ENCODE measurements at places on chromosomes 5 and 9.

DNA sequence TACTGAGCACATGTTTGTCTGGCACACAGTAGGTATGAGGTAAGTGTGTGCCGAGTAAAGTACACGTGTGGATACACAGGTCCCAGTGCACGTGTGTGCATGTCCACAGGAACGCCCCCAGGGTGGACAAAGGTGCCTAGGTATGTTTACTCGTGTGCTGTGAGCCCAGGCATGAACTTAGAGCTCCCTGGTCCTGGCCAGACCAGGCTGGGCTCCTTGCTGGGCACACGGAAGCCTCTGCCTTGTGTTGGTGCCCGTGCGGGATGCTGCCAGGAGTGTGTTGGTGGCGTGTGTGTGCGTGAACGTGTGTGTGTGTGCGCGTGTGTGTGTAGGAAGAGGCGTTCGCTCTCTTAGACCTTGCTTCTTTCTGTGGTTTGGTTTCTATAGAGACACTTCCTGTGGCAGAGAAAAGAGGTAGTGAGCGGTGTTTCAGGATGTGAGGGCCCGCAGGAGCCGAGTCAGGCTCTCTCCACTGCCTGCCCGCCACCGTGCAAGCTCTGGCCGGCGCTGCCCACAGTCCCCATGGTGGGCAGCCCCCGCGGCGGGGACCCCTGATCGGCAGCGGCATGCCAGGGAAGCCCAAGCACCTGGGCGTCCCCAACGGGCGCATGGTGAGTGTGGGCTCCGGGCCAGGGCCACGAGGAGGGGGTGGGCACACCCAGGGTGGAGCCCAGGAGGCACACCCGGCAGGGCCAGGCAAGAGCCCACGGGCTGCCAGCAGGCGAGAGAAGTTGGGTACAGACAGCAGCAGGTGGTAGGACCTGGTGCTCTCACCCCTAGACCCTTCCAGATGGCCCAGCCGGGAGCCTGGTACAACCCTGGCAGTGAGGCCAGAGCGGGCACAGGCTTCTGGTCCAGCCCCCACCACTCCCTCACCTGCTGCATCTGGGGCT lies at the start of gene RGS14:
Gene RGS14 (plus strand): TSS at position 466 of the 893 bp plus-strand sequence. CDS start 101 bp downstream, at position 567.
- peak; percentile 51 for DNase-seq

DNA sequence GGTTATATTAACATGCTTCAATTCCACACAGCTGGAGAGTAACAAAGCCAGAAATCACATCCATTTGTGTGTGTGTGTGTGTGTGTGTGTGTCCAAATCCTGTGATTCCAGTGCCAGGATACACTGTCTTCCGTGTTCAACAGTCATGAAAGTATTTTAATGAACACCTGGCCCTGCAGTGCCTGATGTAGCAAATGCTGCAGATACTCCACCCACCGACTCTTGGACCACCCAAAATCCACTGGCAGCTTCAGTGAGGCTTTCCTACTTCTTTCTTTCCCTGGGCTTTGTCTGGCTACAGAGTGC lies 13.1 kb upstream of the INSYN2B start:
- DNase-seq, result no peak

GRCh38 chr5:176620333-176620981 lies 9.9 kb downstream of the SNCB start:
- no peak for DNase-seq

DNA sequence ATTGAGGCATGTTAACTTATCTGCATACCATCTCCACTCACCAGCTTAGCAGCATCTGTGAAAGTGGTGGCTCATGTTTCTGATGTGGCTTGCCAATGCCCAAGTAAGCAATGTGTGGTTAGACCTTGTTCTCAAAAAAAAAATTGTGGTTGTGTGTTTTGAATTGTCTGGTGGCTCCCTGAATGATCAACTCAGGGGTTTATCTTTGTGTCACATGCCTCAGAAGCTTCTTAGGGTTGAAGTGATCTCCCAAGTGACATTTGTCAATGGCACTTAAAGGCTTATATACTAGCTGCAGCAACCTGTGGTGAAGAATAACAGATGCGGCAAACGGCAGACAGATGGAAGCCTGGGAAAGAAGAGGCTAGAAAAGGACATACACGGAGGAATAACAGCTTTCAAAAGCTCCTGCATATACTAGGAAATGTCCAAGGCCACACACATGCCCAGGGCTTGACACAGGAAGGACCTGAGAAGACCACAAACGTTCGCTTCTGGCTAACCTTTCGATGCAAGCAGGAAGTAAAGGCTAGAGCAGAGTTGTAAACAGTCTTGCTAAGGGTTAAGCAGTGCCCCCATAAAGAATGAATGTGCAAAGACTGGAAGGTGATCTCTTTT lies 42.2 kb upstream of the FSD1L start:
- no peak for DNase-seq

DNA sequence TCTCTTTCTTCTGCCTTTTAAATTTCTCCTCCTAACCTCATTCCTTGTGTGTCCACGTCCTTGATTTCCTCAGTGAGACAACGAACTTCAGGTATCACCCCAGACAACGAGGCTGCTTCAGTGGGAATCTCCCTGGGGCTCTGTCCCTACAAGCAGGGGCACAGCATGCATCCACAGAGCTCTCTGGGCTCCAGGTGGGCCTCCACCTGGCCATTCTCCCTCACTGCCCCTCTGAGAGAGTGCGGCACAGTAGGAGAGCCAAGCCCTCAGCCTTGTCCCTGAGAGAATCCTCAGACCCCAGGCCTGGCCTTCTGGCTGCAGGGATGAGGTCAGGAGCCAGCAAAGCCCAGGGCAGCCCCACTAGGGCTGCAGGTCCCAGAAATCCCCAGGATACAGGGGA lies 105.3 kb downstream of the LHFPL2 start:
- no peak for DNase-seq

GRCh38 chr9:77965445-77966123 lies 66.0 kb downstream of the GNAQ start:
- DNase-seq, result no peak

- DNase-seq, result peak; percentile 73
Observed at GRCh38 chr9:98790842-98791607, 5.3 kb downstream of the ANKS6 start.

DNA sequence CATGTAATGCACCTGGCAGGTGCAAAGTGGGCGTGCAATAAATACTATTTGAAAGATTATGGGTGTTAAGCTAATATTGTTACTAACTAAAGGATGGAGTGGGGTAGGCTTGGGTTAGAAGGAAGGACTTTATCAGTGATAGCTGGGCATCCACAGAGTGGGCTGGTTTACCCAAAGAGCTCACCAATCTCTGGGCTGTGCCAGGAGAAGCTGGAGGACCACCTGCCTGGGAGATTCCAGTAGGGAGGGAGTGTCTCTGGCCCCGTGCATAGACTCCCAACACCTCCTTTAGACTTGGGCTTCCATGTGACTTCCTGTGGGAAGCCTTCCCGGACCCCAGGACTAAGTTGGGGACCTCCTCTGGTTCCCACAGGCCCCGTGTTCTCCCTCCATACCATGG lies 5.6 kb upstream of the URM1 start:
- no peak for DNase-seq

All from erythroblast (primary cell).